Activated naive CD4-positive, alpha-beta T cell treated with Interleukin-2 at 50 U/mL for 16 hours (primary cell): ENCODE measurements at places on chromosomes 5 and 9.
A peak's percentile ranks its signal among the peaks of the same experiment; 100 is the strongest.

GRCh38 chr9:74333384-74334032, 163.6 kb upstream of the RORB start:
- no peak for DNase-seq

- DNase-seq: no peak
Observed at GRCh38 chr5:109290231-109290630, 119.5 kb downstream of the PJA2 start.

DNA sequence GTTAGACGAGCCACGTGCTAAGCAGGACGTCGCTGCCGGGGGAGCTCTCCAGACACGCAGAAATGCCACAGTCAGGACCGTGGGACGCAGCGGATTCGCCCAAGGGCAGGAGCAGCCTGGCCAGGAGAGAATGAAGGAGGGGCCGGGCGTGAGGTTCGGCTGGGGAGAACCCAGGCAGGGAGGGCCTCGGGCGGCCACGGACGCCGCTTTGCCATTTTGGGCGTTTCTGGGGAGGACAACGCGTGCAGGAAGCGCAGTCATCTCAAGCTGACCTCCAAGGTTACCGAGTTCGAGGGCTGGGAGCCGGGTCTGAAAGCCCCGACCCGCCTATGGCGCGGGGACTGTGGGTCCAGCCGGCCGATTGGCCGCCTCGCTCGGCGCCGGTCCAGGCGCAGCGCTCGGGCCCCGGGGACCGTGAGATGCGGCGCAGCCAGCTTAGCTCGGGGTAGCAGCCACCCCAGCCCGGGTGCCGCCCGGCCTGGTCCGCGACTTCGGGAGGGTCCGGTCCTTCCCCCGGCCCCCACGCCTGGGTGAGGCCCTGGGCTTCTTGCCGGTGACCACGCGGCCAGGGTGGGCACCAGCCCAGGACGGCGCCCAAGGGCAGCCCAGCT, 760 bp upstream of the MAN1B1 start:
- peak; percentile 40 for DNase-seq

- no peak for DNase-seq
Observed at GRCh38 chr9:2839040-2839439, 4.9 kb downstream of the PUM3 start.

DNA sequence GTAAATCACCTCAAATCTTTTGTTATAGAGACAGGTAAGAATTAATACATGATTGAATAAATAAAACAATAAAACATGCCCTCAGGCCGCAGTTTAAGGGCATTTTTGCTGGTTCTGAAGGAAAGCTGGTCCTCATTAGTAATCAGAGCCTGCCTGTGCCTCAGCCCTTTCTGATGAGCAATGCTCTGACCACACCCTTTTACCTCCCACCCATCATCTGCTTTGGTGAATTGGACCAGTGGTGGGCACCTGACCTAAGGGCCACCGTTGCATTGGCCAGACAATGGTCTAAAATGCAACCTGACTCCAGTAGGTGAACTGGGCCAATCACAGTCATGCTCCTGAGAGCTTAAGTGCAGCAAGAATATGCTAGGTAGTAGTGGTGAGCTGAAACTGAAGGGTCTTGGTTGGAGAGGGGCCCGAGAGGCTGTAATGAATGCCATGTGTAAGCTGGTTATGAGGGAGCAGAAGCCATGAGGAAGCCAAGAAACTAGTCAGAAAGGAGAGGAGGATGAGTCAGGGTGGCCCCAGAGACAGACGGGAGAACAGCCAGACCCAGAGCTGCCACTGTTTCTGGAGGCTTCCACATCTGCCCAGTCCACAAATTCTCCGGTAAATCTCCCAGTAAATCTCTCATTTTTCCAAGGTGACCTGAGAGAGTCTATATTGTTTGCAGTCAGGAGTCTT, 45.5 kb upstream of the ZSWIM6 start:
- no peak for DNase-seq

GRCh38 chr5:6633469-6634245, 417 bp downstream of the SRD5A1 start:
- no peak for DNase-seq

- DNase-seq: no peak
Observed at GRCh38 chr5:2205596-2206226, 323.0 kb upstream of the IRX4 start.

- DNase-seq: no peak
Observed at GRCh38 chr9:97900103-97900737, 22.1 kb downstream of the TRMO start.

- no peak for DNase-seq
Observed at GRCh38 chr5:91103353-91104061, 279.6 kb downstream of the ARRDC3 start.

DNA sequence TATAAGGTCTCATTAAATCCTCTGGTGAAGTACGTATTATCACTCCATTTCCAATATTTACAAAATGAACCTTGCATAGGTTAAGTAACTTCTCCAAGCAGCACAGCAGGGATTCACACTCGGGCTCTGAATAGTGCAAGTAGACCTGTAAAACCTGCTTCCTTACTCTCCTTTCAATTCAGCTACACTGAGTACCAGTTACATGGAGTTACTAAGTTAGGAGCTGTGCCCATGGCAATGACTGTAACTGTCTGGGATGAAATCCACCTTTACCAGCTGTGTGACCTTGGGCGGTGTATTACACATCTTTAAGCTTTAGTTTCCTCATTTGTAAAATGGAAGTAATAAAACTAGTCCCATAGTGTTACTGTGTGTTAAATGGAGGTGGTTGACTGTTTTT, 15.9 kb upstream of the MOB3B start:
- DNase-seq: no peak

- DNase-seq: no peak
Observed at GRCh38 chr5:135076051-135076491, 42.0 kb upstream of the PITX1 start.

- no peak for DNase-seq
Observed at GRCh38 chr5:96565582-96566265, 96.5 kb upstream of the CAST start.

GRCh38 chr5:77157732-77158532, 52.5 kb upstream of the PDE8B start:
- no peak for DNase-seq

DNA sequence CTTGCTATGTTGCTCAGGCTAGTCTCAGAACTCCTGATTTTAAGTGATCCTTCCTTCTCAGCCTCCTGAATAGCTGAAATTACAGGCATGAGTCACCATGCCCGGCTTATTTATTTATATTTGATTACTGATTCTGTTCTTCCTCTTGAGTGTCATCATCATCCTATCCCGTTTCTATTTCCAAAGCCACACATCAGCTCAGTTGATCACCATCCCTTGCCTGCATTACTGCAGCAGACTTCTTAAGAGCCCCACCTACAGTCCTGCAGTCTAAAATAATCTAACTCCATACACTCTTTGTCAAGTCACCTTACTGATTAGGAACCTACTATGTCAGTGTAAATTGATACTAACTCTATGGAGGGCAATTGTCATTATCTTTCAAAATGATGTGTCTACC, 138.9 kb upstream of the RAI14 start:
- DNase-seq: no peak

- no peak for DNase-seq
Observed at GRCh38 chr5:1128977-1129710, 17.3 kb upstream of the SLC12A7 start.

DNA sequence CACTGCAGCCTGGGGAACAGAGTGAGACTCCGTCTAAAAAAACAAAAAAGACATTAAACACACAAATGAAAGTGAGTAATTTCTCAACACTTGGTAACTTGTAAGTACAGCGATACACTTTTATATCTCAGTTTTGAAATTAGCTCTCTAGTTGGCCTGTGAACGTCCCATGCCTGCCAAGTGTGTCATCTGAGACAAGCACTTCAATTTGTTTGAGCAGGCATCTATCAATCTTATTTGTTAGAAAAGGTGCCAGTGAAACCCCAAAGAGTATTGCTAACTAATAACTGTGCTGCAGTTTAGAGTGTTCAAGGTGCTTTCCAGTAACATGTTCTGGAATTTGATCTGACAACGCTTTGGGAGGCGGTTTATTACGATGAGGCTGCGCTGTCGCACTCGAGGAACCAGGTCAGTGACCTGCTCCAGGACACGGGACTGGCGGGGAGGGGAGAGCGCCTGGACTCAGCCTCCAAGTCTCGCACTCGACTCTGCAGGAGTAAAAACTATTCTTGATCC, 1.1 kb upstream of the SPIN1 start:
- peak; percentile 37 for DNase-seq

GRCh38 chr9:29798599-29798998, 2225.3 kb upstream of the C9orf72 start:
- DNase-seq: no peak

- no peak for DNase-seq
Observed at GRCh38 chr9:27478322-27478721, 45.8 kb upstream of the IFNK start.

GRCh38 chr9:17928228-17928627, 349.4 kb downstream of the SH3GL2 start:
- DNase-seq: no peak

DNA sequence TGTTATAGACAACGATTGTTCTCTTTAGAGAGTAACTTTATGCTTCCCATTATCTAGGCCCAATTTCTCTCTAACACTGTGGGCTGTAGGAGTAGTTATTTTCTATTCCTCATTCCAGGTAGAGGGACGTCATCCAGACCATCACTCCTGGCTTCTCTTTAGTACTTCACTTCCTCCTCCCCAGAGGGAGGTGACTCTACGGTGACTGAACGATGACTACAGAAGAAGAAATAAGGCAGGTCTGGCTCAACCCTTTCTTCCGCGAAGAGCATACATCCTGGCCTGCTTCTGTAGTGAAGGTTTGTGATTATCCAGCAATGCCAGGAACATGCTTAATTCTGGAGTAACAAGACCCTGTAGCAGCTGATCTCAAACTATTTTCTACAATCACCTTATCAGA, 50.8 kb downstream of the HMGCR start:
- DNase-seq: no peak

DNA sequence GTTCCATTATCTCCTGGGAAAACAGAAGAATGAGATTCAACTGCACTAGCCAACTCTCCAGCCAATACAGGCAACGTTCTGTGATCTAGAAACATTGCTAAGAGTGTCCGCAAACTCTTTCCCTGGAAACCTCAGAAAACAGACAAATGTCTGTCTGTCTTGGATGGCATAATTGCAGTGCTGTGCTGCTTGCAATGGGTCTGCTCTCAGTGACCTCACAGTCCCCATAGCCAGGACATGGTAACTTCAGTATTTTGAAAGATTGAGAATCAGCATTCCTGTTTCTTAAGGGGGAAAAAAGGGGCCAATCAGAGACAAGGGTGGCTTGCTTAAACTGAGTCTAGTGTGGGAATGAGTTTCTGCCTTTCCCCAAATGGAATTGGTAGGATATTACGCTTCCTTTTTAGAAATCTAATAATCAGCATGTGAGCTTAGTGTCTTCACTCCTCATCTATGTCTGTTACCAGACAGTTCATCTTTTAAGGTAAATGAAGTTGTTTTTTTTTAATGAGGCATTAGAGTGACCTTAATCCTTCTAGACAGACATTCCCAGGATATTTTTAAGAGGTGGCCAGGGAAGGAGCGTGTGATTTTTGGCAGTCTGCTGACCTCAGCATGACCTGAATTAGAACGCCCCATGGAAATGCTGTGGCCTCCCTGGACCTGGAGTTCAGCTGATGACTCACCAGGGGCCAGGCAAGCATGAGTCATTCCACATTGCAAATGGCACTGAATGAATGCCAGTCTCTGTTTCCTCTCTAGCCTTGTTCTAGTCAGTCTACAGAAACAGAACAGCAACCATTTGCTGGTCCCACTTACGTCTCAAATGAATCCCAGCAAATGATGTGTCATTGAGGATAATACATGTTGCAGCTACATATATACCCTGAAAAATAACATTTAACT, 210.2 kb upstream of the ACTBL2 start:
- DNase-seq: peak; percentile 9

DNA sequence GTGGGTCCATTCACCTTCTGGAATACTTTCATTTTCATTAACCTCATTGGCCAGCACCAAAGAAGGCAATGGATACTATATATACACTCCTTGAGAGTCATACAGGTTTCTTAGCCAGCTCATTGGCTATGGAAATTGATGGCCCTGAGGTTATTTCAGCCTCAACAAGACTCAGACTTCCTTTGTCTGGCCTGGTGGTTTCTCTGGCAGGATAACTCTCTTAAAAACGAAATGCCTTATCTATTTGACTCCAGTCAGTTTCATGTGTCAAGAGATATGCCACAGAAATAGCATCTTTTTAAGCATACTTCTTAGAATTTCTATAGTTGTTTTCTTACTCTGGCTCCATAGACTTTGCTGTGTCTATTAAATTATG, 28.9 kb downstream of the CDH9 start:
- no peak for DNase-seq

DNA sequence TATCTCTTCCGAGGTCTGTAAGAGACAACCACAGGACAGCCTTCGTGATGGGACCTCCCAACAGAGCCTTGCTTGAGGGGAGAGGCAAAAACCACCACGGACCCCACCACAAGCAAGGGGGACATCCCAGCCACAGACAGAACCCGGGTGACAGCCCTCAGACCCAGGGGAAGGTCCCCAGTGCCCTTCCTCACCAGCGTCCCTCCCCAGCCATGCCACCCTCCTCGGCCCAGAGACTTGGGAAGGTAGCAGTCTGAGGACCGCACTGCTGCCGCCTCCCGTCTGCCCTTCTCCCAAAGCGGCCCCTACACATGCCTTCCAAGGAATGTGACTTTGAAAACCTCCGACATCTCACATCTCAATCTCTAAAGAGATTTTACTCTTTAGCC, 13.4 kb downstream of the IPPK start:
- no peak for DNase-seq

GRCh38 chr9:110083866-110084265, 124.1 kb downstream of the C9orf152 start:
- DNase-seq: no peak

GRCh38 chr5:63697811-63698210, 264.4 kb downstream of the HTR1A start:
- no peak for DNase-seq

DNA sequence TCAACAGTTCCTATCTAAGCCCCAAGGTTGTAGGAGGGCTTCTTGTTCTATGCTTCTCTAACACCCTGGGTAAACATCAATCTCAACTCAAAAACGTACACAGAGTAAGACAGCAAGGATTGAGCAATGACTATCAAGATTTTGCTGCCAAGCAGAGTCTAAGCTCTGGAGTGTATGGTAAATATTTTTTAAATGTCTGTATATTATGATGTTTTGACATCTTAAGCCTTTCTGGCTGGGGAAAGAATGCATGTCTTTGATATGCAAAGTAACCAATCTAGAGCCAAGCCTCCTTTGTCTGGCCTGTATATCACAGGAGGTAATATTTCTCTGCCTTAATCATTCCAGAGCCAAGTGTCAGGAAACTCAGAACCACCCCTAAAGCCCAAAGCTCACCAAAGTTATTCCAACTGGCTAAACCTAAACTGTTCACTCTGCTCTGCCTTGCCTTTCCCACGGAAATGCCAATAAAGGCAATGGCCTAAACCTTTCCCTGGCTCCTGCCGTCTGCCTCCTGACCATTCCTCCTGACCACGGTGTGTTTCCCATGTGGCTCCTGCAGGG, 45.2 kb downstream of the YIPF5 start:
- DNase-seq: no peak

GRCh38 chr5:68467794-68468193, 252.2 kb downstream of the PIK3R1 start:
- no peak for DNase-seq
